Stimulated activated CD4-positive, alpha-beta T cell treated with anti-CD3 and anti-CD28 coated beads, Interleukin-15, amount 100 ng/mL, for 1 hour (primary cell): ENCODE measurements at places on chromosomes 16 and 17.

- DNase-seq: no peak
Measured at GRCh38 chr17:65674246-65675045, 113.0 kb upstream of the AXIN2 start.

GRCh38 chr16:57889522-57889921 is 81.4 kb downstream of the CNGB1 start:
- DNase-seq: no peak

- DNase-seq: no peak
Measured at GRCh38 chr16:86716649-86717048, 138.3 kb downstream of the FOXL1 start.

- no peak for DNase-seq
Measured at GRCh38 chr16:79286646-79287423, 313.7 kb downstream of the MAF start.

DNA sequence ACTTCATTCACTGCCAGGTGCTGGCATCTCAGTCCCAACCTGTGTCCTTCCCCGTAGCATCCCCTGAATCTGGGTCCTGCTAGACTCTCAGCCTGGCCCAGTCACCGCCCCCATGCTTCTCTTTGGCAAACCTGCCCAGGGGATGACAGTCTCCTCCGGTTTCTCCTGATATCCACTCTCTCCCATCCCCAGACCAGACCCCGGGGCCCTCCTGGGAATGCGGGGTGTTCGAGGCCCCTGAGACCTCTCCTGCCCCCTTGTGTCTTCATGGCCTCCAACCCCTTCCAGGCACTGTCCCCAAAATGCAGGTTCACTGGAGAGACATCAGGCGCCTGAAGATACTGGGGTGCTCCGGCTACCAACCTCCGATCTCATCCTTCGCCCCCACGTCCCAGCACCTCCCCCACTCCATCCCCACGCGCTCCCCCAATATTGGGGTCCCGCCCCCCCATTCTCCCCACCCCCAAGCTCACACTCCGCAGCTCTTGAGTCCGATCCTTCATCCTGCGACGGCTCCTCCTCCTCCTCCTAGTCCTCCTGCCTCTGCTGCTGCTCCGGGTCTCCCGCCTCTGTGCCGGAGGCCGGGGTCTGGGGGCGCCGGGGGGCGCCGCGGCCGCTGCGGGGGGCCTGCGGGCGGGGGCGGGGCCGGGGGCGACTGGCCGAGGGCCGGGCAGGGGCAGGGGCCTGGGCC is 399 bp downstream of the STX1B start:
- DNase-seq: no peak

DNA sequence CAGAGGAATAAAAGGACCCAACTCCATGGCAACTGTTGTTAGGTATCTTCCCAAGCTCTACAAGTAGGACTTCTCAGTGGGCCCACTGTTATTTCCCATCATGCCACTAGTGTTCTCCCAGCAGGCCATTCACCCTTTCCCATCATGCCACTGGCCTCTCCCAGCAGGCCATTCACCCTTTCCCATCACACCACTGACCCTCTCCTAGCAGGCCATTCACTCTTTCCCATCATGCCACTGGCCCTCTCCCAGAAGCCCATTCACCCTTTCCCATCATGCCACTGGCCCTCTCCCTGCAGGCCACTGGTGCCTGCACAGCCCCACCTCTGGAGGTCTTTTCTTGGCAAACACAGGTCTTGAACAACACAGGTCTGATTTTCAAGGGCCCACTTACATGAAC is 36.3 kb downstream of the IFT140 start:
- DNase-seq: no peak

DNA sequence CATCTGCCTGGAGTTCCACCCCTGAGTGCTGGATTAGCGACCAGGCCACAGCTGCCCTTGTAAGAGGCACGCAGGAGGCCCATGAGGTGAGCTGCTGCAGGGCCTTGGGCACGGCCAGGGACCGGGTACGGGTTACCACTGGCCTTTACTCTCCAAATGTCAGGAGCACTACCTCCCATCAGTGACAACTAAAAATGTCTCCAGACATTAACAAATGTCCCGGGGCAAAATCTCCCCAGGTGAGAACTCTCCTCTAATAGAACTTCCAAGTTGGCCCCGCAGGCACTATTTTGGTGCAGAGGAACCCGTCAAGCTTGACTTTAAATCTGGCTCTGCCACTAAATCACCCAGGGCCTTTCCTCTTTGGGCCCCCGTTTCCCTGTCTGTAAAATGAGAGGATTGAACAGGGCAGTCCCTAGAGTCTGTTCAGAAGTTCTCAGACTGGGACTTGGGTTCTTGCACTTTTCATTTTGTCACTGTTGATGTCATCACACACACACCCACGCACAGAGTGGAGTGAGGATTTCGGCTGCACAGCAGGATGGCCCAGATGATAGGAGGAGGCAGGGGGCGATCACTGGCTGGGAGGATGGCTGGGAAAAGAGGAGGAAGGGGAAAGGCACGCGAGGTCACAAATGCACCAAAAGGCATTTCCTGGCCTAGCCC is 24.5 kb upstream of the MAPT start:
- no peak for DNase-seq

DNA sequence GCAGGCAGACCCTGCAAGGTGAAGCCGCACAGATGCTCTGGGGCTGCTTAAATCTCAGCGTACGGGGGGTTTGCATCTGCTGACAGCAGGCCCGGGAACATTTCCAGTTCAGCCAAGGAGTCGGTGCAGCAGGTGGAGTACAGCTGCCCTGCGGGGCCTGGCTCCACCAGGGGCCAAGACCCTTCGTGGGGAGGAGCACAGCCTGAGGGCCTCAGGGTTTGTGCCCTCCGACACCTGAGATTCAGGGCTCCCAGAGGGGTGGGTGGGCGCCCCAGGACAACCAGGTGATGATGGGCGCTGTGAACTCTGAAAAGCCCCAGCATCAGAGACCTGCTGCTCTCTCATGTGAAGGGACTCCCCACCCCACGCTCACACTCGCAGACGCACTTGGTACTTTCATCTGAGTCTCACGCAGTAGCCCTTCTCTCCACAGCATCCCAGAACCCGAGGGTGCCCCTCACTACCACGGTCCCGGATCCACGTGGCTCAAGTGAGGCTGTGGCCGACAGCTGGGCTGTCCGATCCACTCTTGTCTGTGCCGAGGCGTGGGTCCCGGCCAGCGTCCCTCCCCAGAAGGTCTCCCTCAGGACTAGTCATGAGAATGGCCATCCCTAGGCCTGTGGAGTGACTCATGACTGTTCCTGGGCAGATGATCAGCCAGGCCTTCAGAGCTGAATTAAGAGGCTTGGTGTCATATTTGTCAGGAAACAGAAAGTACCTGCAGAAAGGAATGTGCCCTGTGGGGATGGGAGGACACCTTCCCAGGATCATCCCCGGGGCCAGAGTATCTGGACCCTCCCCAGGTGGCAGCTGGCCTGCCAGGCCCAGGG is 29.6 kb downstream of the ACSF3 start:
- DNase-seq: no peak

GRCh38 chr17:79655672-79656290 is 44.9 kb upstream of the RBFOX3 start:
- DNase-seq: no peak

DNA sequence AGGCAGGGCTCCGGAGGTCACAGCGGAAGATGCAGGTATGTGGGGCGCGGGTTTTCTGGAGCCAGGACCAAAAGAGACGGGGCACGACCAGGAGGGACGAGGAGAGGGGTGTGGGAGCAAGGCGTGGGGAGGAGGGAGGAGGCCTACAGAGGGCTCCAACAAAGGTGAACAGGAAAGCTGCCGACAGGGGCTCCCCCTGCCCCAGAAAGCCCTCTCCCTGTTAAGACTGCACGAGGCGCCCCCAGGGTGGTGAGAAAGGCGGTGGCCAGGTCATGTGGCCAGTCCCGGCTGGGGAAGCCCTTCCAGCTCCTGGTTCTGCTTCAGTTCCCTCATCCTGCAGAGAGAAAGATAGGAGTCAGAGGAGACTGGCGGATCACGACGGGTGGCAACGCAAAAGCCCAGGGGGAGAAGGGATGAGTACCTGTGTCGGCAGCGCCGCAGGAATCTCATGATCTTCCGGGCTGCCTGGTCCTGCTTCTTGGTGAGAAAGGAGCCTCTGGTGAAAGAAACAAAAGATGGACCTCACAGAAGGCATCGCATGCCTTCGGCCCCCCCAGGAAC is 949 bp upstream of the SPAG7 start:
- DNase-seq: no peak

GRCh38 chr16:82963653-82964052 is 336.9 kb downstream of the CDH13 start:
- DNase-seq: no peak

DNA sequence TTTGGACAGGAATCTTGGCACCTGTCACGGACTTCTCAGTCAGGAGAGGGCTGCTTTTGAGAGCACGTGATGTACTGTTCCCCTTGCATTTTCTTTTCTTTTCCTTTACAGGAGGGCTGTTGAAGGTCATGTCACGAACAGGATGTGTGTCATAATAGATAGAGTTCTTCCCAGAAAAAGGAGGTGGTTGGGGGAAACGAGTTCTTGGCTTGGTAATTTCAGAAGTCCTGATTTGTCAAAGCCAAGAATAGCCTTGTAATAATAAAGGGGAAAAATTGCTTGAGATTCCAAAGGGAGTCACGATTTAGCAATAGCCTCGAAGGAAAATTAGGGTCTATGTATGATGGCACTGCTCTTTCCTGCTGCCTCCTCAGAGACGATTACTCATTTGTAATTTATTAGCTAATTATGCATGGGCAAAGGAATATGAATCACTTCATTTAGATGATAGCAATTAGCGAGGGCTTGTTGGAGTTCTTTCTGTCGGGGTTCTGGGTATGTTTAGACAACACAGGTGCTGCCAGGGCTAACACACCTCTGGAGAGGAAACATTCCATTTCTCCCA is 277.7 kb upstream of the N4BP1 start:
- no peak for DNase-seq

- no peak for DNase-seq
Measured at GRCh38 chr17:14068542-14069250, 608 bp upstream of the COX10 start.

DNA sequence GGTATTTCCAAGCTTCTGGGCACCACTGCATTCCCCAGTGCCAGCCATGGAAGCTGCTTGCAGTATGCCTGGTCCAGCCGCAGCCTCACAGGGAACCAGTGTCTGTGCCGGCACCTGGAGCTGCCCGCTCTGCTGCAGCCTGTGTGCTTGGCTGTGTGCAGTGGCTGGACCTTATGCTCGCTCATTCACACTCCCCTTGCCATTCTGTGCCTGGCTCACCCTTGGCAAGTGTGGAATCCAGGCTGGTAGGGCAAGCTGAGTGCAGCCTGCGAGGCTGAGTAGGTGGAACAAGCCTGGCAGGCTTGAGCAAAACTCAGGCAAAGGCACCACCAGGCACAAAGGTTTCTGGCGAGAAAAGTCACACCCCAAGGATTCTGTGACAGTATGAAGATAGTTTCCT is 144.0 kb downstream of the MYO1D start:
- no peak for DNase-seq

DNA sequence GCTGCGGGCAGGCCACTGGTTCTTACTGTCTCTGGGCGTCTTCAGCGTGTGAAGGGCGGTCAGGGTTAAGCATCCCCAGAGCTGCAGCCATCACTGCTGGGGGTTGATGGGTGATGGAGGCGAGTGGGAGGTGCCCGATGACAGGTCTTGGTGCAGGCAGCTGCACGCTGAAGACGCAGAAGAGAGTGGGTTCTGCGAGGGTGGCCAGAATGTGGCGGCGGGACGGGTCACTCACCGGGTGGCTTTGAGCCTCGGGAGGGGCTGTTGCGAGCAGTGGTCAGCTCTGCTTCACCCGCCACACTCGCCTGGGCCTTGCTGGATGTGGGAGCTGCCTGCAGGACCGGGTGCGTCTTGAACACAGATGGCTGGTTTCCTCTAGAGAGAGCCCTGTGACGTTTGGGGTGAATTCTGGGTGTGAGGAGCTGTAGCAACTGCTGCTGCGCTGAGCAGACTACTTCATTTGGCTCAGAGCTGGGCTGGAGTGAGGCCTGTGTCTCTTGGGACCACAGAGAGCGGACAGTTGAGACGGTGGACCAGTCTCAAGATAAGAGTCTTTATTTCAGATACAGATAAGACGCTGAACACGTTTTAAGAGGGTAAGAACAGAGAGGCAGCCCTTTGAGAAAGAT is 44.6 kb upstream of the ZNF750 start:
- DNase-seq: no peak

- no peak for DNase-seq
Measured at GRCh38 chr16:13148836-13149235, 247.4 kb downstream of the SHISA9 start.

DNA sequence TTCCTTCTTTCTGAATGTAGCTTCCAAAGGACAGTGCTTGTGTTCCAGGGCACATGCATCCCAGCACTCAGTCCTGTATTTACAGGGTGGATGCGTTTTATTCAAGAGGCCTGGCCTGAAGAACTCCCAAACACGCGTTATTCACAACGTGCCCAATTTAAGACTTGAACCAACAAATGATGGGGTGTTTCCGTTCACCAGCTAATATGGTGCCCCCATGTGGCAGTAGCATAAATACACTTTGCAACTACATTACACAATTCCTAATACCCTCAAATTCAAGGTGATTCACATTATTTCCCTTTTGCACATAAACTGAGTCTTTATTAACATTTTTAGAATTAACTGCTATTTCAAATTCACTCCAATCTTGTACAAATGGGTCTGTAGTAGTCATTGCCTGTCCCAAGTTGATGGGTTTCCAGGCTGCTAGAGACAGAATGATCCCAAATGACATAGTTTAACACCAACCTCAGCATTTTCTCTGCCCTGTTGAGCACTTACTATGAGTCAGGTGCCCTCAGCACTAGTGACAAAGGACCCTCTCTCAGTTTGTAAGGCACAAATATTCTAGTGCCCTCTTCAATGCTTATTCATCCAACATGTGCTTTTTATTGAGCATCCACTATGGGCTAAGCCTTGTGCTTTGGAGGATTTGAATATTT is 26.9 kb downstream of the HSD17B2 start:
- no peak for DNase-seq

GRCh38 chr17:79517827-79518584 is 92.8 kb downstream of the RBFOX3 start:
- DNase-seq: no peak

DNA sequence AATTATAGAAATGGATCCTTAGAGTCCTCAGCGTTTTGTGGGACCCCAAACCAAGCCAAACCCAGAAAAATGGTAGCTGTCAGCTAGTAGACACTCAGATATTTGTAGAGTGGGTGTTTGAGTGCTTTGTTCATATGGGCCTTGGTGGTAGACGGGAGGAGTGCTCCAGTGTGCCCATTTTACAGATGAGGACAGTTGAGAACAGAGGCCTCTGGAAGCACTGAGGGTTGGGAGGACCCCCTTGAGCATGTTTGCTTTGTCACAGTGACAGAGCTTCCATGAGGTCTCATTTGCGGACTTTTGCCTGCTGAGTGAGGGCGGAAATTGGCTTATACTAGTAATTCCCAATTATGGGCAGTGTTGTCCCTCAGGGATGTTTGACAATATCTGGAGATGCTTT is 111.7 kb downstream of the ABCC6 start:
- no peak for DNase-seq
